NCI-H1436 treated with DMSO at 0.1 percent for 48 hours (cell line): ENCODE measurements at places on chromosomes 3 and 15.

DNA sequence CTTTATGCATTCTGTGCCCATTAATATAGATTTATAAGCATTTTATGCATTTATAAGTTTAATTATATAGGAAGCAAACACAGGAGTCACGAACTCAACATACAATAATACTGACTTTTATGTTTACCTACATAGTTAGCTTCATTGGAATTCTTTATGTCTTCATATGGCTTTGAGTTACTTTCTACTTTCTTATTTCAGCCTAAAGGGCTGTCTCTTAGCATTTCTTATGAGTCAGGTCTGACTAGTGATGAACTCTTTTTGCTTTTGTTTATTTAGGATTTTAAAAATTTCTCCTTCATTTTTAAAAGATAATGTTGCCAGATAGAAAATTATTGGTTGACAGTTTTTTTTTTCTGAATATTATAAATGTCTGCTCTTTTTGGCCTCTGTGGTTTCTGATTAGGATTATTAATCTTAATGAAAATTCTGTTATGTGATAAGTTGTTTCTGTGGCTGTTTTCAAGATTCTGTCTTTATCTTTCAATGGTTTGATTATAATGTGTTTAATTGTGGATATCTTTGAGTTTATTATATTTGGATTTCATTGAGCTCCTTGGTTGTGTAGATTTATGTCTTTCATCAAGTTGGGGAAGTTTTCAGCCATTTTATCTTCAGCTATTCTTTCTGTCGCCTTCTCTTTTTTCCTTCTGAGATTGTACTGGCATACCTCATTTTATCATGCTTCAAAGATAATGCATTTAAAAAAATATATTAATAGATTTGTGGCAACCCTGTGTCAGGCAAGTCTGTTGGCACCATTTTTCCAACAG lies 54.3 kb downstream of the ATP2C1 start:
- no peak for DNase-seq

GRCh38 chr3:33433843-33434242 lies 6.4 kb downstream of the UBP1 start:
- no peak for DNase-seq

DNA sequence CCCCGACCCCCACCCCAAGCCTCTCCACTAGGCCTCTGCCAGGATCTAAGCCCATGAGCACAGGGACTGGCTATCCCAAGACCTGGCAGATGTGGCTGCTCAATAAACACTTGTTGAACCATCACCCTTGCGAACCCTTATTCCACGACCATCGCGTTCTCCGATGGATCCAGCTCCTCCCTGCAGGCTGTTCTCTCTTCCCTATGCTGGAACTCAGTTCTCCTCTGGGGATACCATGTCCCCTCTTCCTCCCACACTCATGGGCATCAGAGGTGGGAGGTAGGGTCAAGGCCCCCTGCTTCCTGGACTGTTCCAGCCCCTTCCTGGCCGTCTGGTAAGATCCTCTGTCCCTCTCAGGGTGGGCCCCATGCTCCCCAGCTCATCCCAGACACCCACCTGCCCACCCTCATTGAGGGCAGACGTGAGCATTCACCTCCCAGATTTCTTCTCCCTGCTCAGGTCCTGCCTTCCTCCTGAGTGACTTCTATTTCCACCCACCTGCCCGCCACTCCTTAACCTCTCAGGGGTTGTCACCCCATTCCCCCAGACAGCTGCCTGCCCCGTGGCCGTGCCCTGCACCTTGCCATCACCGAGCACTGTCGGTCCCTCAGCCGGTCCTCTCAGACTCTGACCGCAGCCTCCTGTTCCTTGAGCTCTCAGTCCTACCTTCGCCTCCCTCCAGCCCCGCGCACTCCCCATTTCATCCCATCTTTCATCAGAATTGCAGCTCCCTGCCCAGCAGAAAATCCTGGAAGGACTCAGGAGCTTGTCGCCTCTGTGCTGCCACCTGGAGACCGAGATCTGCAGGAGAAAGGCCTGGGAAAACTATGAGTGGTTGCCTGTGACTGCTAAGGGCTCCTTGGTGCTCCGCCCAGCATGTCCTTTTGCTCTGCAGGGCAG lies 42.0 kb downstream of the PML start:
- DNase-seq, result no peak

DNA sequence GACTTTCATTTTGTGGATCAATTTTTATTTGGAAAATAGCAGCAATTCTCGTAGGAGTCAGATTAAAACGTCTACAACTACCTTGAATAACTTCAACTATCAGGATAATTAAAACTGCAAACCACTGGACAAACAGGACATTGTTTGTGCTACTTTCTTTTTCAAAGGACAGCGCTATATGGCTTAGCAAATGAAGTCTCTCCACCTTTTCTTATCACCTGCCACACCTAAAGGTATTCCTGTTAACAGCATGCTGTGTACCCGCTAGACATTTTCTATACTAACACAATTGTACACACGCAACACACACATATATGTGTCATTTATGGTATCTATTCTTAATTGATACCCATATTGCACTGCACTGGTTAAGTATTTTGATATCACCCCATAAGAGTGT lies 19.2 kb downstream of the MNS1 start:
- no peak for DNase-seq

DNA sequence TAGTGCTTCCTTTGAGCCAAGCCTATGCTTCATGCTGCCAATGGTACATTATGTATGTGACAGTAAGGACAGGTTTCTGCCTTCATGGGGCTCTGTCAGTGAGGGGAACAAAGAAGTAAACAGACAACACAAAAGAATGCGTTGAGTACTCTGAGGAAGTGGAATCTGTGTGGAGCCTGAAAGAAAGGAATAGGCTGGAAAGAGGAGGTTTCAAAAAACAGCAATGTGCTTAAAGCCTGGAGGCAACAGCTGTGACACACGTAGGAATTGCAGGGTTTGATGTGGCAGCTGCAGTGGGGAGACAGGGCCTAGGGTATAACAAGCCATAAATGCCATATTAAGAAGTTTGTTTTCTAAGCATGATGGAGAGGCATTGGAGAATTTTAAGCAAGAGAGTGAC lies 316.7 kb downstream of the CLSTN2 start:
- DNase-seq, result no peak

- DNase-seq, result no peak
These were observed 637.3 kb upstream of the GRM7 start for GRCh38 chr3:6223572-6223971.

DNA sequence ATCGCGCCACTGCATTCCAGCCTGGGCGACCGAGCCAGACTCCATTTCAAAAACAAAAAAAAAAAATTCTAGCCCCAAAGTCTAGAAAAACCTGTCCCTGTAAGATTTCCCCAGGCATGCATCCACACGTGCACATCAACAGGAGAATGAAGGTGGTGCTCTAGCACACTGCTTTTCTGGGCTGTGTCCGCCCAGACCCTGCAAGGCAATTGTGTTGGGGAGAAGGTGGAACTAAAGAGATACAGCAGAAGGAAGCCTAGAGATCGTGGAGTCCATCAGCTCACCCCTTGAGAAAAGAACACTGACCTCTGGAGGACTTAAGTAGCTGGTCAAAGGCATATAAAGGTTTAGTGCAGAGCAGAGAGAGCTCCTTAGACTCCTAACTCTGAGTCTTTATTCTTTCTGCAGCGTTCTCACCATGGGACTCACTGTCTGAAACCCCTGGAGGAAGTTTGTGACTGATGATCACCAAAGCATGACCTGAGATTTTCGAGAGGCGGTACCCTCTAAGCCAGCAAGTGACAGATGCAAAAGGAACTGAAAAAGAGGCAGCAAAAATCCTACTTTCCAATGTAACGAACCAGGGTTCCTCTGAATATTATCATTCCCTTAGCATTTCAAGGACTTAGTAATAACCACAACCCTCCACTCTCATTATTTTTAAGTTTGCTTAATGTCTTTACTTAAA lies 179.8 kb downstream of the MEX3B start:
- DNase-seq, result no peak

DNA sequence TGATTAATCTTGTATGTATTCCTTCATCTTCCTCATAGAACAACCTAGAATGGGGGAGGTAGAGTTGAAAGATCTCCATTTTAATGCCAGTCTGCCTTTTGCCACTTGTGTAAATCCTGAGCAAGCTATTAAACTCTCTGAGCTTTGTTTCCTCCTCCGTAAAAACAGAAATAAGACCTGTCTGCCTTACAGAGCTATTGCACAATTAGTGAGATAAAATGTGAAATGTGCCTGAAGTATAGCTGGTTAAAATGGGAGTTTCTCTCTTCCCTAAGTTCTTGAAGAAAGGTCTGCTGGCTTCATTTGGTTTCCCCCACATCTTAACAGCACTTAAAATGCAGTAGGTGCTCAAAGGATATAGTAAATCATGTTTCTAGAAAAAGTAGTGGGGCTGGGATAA lies 19.0 kb downstream of the ALDH1A2 start:
- DNase-seq, result no peak

DNA sequence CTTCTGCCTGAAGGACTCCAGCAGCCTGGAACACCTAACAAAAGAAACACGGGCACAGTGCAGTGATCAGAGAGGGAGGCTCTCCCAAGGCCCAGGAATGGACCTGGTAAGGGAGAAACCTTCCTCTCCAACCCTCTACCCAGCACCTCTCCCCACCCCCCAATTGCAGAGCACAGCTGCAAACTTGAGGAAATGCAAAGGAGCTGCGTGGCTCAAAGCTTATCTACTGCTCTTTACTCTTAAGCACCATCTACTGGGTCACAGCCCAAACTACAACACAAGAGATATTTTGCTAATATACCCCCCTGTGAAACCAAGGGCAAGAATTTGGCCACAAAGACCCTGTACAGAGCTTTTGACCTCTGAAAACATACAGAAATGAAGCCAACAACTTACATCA lies 328.3 kb downstream of the OXSM start:
- no peak for DNase-seq

DNA sequence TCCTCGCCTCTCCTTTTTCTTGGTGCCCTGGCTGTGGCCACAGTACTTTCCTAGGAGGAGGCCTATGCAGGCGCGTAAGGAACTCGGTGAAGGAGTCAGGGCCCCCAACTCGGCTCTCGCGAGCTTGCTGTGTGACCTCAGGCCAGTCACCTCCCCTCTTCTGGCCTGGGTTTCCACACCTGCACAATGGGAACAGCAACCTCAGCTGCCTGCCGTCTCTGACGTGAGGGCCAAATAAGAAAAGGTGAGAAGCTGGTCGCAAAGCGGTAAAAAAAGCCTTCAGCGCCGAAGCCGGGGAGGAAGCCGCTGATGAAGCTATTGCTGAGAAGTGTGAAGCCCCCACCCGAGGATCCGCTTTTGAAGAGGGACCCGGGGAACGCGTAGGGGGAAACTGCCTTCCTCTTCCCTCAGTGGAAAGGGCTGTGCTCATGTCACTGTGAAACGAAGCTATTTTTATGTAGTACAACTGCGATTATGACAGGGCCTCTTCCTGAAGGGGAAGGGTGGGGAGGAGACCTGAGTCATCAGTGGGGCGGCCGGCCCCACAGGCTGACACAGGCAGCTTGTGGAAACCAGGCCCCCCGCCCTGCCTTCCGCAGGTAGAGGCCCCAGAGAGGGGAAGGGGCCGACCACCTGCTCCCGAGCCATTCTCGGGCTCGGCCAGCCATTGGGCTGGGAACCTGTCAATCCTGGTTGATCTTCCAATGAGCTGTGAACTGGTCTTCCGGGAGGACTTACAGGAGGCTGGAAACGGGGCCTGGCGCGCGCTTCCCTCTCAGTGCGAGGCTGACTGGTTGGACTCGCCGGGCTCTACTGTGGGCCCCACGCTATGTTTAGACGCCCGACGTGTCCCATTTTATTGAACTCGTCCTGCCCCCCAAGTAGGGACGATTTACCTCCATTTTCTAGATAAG lies 18.0 kb upstream of the ANKDD1A start:
- no peak for DNase-seq

DNA sequence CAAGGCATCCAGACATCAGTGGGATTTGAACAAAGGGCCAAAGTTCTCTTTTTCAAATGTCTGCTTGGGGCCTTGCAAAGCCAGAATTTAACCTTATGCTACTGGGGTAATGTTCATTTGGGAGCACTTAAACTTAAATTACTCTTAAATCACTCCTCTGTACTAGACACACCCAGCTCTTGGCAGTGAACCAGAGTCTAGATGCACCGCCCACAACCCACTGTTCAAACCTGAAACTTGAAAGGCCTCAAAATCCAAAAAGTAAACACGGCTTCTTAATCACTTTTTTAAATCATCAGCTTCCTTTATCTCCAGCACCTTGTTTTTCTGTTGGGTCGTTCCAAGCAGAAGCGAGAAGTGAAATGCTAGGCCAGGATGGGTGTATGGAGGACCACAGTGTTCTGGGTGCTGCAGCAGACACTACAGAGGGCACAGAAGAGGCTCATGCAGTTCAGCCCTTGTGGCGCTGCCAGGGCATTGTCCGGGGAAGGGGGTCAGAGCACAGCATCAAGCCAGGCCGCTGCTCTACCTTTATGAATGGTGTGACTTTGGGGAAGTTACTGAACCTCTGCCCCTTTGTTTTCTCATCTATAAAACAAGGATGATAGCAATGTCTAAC lies 28.8 kb downstream of the MECOM start:
- DNase-seq, result peak; percentile 72

DNA sequence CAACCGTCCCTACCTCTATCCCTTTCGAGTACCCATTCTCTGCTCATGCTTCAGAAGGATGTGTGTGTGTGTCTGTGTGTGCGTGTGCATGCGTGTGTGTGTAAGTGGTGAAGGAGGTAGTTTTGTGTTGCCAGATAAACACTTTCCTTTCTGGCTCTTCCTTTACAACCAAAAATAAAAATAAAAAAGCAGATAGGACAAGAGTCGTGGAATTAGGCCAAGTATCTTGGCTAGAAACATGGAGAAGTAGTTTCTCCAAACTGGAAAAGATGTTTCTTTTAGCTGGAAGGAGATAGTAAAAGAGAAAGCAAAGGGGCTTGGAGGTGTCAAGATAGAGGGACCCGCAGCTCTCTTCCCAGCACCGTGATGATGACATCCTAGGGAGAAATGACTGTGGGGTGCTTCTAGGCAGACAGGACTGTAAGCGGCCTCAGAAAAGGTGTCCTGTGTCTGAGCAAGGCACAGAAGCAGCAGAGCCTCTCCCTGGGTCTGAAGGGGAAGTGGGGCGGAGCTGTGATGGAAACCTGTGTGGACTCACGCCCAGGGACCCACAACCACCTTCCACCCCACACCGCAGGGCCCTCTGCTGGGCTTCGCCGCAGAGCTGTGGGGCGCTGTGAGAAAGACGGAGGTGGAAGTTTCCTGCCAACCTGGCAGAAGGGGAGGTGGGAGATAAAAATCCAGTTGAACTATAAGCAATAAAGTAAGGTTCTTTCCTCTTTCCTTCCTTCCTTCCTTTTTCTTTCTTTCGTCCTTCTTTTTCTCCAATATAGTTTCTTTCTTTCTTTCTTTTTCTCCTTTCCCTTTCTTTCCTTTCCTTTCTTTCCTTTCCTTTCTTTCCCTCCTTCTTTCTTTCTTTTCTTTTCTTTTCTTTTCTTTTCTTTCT lies 35.3 kb downstream of the MUC20 start:
- DNase-seq, result no peak

- DNase-seq, result no peak
These were observed 453 bp downstream of the ZDHHC23 start for GRCh38 chr3:113948015-113948917.

DNA sequence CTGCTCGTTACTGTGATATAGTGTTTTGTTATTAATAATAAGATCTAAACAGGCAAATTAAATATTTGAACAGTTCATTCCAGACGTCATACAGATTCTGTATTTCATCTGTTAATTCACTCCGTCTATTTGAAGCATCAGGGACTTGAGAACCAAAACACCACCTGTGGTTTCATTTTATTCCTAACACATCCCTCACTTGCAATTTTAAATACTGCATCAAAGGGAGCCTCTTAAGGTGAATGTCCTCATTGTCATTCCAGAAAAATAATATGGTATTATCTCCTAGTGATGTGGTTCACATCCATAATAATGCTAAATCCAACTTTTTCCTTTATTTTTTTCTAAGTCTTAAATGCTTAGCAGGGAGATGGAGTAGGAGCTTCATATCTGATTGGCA lies 1390.9 kb upstream of the CADM2 start:
- no peak for DNase-seq

GRCh38 chr3:44110648-44111047 lies 131.0 kb upstream of the TOPAZ1 start:
- no peak for DNase-seq
